ENCODE measurements at places on chromosomes 6 and 20.

GRCh38 chr20:582204-582603 lies 27.9 kb downstream of the TCF15 start:
- no peak for DNase-seq

DNA sequence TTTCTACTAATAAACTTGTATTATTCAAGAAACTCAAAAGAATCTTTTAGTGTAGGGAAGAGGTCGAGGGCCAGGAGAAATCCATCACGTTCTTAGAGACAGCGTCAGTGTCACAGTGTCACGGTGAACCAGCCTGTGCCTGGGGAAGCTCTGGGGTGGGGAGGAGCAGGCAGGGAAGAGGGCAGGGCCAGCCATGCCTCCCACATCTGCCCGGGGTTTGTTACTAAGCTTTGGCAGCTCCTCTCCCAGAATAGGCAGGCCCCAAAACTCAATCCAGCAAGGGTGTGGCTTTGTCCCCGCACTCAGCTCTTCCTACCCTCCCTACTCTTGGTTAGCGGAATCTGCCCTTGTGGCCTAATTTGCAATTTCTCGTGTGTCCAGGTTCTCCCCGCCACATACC lies 72.9 kb downstream of the TCP11 start:
- no peak for DNase-seq

DNA sequence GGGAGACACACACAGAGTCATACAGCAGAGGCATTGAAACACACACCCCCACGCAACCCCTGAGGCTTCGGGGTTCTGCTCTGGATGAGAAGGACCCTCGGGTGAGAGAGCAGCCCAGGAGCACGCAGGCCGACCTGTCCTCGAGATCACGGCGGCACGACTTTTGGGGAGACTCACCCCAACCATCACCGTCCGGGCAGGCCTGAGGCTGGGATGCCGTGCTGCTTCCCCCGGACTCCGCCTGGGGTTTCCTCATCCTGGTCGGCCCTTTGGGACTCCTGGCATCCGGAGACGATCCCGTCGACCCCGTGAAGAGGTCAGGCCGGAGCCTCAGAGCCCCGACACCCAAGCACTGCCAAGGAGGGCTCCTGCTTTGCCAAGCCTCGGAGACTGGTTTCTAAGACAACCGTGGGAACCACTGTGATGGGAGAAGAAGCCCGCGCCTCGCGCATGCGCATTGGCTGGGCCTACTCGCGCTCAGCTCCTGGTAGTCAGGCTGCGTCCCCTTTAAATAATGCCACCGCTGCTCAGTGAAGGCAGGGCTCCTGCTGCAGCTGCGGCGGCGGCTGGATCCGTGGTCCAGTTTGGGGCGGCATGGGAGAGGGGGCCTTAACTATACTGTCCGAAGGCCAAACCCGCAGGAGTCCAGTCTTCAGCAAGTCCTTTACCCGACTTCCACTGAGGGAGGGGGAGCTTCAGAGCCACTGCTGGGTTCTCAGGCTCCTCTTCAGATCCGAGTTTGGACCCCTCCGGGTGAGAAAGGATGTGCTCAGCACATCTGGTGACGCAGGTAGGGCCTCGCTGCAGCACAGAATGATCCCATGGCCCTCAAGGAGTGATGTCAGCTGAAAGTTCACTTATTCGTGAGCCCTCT lies 171.4 kb upstream of the ZNF337 start:
- peak; percentile 64 for DNase-seq

DNA sequence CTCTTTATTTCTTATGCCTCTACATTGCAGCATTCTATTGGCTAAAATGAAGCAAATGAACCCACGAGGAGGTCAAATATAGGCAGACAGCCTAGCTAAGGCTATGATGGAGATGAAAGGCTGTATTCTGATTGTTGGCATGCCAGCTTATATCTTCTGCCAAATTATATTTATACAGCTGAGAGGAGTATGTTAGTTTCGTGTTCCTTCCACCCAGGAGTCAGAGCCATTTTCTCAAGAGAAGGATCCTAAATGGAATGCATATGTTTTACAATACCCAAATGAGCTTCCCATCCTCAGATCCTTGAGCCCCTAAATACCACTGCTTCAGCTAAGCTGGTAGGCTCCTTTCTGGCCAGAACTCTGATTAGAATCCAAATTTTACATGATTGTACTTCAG lies 178.4 kb upstream of the HDDC2 start:
- no peak for DNase-seq

GRCh38 chr6:54722328-54722727 lies 124.2 kb upstream of the FAM83B start:
- DNase-seq, result no peak

DNA sequence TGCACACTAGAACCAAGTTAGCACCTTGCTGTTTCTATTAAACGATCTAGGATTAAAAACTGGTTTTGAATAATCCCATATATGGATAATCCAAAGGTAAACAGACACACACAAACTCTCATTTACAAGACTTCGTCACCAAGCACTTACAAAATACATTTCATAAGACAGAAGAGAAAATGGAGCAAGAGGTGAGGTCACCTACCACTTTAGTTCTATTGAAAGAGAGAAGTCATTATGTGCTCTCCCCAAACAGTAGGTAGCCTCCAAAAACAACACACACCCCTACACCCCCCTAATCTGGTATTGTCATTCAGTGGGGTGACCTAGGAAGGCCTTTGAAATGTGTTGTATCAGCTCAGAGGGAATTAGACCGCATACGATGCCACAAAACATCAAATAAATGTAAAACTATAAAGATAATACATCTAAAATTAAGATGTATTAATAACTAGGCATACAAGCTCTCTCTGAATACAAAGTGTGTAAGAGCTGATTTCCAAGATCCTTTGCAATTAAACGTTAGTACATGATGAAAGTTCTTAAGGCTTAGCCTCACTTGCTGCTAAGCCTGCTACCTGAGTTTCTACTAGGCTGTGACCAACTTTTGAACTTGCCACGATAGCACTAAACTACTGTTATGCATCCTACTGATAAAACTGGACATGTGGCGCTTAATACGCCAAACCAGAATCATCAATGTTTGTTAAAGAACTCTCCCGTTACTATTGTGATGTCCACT lies 1.6 kb downstream of the SRPK1 start:
- peak; percentile 19 for DNase-seq

DNA sequence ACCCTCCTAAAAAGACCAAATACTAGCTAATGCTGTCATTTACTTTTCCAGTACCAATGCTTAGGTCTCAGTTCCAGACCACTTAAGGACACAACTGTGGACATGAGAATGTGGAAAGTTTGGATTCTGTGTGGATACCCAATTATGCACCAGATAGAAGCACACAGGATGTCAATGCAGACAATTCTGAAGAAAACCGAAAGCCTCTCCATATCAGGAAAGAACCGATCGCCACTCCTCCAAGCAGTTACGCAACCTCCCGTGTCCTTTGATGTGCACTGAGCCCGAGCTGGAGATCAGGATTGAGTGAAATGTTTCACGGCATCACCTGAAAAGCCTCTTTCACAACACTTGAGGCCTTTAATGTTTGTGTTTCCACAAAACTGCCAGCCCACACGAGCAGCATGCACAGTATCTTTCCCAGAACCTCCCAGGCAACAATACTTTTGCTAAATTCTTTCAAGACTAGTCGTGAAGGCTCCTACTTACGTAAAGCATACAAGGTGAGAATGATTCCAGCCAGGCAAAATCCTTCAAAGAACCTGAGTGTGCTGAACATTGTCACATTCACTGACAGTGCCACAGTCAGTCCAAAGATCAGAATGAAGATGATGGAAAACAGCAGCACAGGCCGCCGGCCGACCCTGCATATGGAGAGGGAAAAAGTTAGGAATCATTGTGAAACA lies 47.0 kb downstream of the SLC22A23 start:
- peak; percentile 83 for DNase-seq

DNA sequence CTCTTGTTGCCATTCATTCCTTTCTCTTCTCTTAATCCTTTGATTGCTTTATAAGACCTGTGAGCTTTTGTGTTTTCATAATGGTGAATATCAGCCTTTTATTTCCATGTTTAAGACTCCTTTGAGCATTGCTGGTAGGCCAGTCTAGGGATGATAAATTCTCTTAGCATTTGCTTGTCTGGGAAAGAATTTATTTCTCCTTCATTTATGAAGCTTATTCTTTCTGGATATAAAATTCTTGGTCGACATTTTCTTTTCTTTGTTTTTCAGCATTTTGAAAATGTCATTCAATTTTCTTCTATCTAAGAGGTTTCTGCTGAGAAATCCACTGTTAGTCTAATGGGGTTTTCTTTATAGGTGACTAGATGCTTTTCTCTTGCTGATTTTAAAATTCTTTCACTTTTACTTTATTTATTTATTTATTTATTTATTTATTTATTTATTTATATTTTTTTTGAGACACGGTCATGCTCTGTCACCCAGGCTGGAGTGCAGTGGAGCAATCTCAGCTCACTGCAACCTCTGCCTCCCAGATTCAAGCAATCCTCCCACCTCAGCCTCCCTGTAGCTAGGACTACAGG lies 15.0 kb downstream of the ARFGEF3 start:
- no peak for DNase-seq

DNA sequence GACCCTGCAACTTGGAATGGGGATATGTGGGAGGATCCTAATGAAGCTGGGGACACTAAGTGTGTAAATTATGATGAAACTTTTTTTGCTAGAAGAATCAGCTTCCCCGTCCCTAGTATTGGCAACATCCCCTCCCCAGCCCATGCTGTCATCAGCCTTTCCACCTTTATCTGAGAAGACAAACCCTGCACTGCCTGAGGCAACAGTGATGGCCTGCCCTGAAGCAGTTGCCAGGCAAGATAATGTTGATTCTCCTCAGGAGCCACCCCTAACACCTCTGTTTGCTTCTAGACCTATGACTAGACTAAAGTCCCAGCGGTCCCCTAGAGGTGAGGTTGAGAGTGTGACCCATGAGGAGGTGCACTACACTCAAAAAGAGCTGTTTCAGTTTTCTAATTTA lies 27.1 kb downstream of the MICA start:
- DNase-seq, result no peak

Data from hepatocyte (in vitro differentiated cells).